Nucleus accumbens (tissue), 56 donors: ENCODE measurements at places on chromosomes 11 and 22.
A peak's percentile ranks its signal among the peaks of the same experiment; 100 is the strongest.

DNA sequence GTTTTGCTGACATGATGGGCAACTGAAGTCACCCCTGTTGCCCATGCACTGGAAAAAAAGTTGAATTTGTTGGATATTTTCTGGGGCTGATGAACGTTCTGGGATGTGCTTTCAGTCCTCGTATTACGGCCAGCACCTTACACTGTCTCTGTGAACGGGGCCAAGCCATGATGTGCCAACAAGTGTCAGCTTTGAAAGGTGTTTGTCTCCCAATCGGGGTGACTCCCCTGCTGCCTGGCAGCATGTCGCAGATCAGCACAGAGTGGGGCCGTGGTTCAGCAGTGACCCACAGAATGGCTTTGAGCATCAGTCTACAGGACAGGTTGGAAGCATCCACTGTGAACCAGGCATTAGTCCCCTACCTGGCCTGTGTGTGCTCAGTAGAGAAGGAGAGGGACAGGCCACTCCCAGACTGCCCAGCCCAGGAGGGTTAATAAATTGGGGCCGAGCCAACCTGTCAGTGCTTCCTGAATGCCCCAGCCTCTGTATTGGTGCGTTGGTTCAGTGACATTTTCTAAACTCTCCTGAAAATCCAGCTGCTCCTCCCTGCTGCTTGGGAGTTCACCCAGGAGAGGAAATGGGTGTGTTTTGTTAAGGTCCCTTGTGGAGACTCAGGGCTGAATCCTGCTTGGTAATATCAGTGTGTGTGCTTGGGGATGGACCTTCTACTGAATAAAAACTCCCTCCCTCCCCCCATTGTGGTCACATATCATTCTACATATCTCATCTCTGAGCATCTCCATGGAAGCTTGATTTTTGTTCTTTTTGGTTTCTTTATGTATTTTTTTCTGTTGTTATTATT lies 50.7 kb upstream of the TTC12 start:
- no peak for DNase-seq

GRCh38 chr11:70381872-70382861 lies 16.2 kb upstream of the CTTN start:
- DNase-seq = no peak

DNA sequence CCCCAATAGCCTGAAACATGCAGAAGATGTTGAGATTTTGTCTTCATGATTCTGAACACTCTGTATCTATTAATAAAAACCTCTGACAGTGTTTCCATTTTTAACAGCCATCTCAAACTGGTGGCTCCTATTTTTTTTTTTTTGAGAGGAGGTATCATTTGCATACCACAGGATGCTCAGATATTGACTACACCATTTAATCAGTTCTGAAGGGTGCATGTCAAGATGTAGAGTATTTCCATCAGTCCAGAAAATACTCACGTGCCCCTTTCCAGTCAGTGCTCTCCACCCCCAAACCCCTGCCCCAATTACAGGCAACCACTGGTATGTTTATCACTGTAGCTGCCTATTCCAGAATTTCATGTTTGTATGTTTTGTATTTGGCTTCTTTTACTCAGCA lies 85.3 kb upstream of the SORL1-AS1 start:
- DNase-seq = no peak

- no peak for DNase-seq
These were observed 32.4 kb downstream of the TTC28 start for GRCh38 chr22:28647216-28647615.

GRCh38 chr11:83256602-83257340 lies 29.4 kb downstream of the CCDC90B start:
- no peak for DNase-seq

- peak; percentile 88 for DNase-seq
These were observed 678 bp upstream of the ZFP91 start for GRCh38 chr11:58578136-58578634.

DNA sequence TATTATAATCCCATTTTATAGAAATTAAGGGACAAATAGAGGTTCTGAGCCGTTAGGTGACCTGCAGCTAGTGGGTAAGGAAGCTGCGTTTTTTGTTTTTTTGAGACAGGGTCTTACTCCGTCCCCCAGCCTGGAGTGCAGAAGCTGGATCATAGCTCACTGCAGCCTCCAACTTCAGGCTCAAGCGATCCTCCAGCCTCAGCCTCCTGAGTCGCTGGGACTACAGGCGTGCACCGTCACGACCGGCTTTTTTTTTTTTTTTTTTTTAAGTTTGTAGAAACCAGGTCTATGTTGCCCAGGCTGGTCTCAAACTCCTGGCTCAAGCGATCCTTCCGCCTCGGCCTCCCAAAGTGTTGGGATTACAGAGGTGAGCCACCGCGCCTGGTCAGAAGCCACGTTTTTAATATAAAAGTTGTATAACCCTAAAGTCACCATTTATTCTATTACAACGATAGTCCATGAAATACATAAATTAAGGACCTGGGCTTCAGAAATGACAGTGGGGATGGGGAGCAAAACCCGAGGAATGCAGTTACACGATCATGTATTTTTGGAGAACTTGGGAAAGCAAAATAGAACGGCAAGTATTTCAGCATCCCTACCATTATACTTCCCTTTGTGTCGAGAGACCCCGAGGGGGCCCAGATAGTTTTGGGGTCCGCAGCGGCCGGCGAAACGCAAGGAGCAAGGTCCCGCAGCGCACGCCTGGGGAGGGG lies 638 bp downstream of the SAAL1 start:
- no peak for DNase-seq

- DNase-seq = no peak
These were observed 130.6 kb upstream of the MTNR1B start for GRCh38 chr11:92838759-92839310.

DNA sequence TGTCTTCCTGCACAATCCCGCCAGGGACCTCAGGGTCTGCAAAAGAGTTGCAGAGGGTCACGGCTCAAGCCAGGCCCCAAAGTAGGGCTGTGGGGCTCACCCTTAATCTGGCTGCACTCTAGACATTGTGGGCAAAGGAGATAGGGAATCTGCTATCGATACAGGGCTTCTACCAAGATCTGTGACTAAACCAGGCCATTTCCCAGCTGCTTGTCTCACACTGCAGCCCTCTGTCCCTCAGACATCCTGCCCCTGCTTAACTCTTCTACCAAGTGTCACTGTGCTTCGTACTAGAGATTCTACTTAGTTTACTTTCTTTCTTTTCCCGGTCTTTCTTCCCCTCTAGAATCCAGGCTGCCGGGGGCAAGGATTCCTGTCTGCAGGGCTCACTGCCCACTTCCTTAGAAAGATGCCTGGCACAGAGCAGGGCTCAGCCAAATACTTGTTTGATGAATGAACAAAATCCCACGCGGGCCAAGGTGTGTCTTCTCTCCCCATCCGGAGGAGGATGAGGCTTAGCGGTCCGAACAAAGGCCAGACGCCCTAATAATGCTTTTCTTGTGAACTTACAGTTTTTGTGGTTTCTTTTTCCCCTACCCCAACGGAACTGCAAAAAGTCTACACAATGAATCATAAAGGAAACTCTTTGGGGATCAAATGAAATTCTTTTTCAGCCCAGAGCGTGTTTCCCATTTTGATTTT lies 61.3 kb upstream of the ANO1 start:
- no peak for DNase-seq

DNA sequence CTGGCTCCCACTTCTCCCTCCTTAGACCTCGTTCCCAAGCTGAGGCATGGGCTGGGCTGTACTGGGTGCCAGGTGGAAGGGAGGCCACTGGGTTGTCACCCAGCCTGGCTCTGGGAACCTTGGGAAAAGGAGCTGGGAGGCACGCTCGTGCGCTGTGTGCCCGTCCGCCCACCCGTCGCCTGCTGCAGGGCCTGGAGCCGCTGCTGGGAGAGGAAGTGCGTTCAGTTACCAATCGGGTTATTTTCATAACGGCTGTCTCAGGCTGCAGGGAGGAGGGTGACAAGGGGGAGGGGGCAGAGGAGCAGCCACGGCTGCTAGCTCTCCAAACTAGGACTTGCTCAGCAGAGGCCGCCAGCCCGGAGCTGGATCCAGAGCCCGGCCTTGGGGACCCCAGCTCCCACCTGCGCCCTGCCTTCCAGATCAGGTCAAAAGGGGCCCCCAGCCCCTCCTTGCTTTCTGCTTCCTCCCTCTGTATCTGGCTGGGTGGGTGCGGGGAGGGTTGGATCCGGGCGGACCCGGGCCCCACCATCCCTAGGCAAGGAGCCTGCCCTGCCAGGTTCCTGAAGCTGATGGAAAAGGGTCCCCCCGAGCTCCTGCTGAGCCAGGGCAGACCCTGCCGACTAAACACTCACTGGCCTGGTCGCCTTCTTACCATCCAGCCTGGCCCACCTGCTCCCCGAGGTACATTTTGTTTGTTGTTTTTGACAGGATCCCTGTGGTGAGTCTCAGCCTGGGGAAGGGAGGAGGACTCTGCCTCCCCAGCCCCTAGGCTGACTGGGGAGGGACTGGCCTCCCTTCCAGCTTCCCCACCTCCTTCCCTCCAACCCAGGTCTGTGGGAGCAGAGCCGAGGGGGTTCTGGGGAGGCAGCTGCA lies 14.3 kb downstream of the DGKZ start:
- DNase-seq = no peak

GRCh38 chr22:44212936-44213335 lies 32.2 kb downstream of the PARVG start:
- DNase-seq = no peak

- DNase-seq = no peak
These were observed 385.1 kb downstream of the DCDC1 start for GRCh38 chr11:30984442-30984816.

DNA sequence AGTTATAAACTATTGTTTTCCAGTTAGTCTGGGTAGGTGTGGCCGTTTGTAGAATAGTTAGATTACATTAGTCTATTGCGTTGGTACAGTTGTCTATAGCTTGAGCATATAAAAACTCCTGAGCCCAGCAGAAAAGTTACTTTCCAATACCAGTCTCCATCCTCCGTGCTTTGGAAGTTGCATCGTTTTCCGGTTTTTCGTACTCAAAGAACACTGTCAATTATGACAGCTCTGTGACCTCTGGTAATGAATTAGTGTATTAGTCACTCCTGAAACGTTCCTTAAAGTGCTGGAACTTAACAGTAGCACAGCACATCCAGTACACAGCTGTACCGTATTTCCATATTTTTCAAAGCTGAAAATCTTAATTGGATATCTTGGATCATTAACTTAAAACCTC lies 808 bp upstream of the MSANTD2 start:
- no peak for DNase-seq

- DNase-seq = no peak
These were observed 72.8 kb downstream of the THAP12 start for GRCh38 chr11:76307978-76308747.

DNA sequence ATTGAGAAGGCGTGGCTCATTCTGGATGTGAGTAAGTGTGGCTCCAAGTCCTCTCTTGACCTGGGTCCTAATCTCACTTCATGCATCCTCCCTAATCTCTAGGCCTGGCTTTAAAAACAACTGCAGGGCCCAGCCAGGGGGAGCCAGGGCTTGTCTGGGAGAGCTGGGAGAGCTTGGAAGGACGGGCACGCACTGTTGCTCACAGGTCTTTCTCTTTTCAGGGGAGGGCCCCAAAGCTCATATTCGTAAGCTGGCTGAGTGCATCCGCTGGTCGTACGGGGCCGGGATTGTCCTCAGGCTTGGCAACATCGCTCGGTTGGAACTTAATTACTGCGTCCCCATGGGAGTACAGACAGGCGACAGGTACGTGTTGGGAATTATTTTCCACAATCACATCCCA lies 34.1 kb upstream of the PARVB start:
- DNase-seq = no peak

GRCh38 chr22:50301581-50301991 lies 5.9 kb downstream of the PLXNB2 start:
- no peak for DNase-seq

- no peak for DNase-seq
These were observed 27.2 kb upstream of the IL10RA start for GRCh38 chr11:117958949-117959348.

GRCh38 chr11:11841116-11841722 lies 553 bp upstream of the USP47 start:
- peak; percentile 63 for DNase-seq

GRCh38 chr11:115912484-115912945 lies 408.3 kb upstream of the CADM1 start:
- no peak for DNase-seq

- DNase-seq = no peak
These were observed 245.9 kb upstream of the ANO3 start for GRCh38 chr11:26086028-26086427.

- no peak for DNase-seq
These were observed 598.6 kb downstream of the BUD13 start for GRCh38 chr11:116173941-116174911.
